ENCODE measurements at places on chromosomes 5 and 9. TPM values are rescaled to one million over a fixed set of nuclear protein-coding genes. Genes with fewer than 3 reads are reported as not detected.

DNA sequence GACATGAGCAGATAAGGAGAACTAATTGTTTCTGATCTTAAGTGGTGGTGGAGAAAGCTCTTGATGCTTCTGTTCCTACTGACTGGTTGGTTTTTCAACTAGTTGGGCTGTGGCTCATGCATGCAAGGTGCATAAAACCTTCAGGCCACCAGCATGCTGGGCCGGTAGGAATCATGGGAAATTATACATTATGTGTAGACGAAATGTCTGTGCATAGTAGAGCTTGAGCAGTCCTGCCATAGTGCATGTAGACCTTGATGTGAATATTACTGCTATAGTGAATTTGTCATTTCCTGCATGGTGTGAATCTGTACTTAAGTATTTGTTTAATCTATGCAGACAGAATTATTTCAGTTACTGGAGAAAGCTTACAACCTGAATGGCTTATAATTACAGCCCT lies 433.6 kb upstream of the ADAMTSL1 start:
- no peak for DNase-seq

DNA sequence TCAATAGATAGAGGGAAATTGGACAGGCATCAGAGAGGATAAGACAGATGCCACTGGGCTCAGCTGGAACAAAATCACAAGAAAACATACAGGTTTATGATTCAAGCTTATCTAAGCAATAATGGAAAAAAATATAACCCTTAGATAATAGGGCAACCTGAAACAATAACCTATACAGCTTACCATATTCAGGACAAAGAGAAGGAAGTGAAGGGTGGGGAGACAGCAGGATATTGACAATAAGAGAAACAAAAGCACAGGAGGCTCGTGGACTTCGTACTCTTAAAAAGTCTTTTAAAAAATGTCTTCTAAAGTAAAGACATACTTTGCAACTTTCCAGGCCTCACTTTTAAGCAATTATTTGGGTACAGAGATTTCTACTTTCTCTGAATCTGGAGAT lies 225.3 kb downstream of the NTRK2 start:
- DNase-seq = no peak

DDX4 gene
- total RNA-seq = 0.27 TPM

GRM6 gene
- total RNA-seq = not detected

DNA sequence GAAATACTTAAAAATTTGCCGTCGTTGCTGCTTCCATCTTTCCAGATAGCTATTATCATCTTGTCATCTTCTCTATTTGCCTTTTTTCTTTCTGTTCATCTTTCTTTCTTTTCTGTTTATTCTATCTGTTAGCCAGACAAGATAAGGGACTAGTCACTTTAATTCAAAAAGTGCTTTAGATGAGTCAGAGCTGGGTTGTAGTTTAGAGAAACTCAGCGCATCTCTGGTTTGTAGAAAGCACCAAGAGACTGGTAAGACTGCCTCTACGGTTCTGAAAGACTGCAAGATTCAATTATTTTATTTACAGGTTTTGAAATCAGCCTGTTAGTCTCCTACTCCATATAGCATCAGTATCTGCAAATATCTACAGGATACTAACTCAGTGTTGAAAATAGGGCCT lies 562.8 kb upstream of the RIOK2 start:
- no peak for DNase-seq

DNA sequence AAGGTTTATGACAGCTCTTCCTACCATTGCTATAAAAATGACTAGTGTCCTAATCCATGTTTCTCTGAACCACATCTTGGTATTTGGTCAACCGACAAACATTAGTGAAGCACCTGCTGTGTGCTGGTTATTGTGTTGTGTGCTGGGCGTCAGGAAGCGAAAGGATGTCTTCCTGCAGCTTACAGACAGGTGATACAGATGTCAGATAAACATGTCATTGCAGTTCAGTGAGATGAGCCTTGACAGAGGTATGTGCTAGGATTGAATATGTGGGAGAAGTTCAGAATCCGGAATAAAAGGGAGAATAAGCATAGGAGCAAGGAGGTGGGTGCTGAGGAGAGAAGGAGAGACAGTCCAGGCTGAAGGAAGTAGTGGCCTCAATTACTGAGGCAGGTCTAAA lies 20.3 kb upstream of the CTNNA1 start:
- DNase-seq = no peak

IFNA2 gene
- not detected for total RNA-seq

DNA sequence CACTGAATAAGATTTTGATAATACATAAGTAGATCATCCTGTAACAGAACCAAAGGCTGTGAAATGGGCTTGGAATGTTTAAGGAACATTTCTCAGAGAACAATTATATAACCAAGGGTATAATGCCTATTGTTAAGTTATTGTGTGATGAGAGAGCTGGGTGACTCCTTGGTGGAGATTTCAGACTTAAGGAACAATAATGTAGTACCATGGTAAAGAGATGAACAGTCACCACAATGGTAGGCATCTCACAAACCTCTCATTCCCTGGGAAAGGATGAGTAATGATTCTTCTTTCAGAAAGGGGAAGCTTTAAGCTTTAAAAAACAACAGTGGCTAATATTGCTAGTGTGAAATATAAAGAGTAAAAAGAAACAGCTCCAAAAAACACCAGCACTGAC lies 147.4 kb downstream of the TRIM36 start:
- DNase-seq = no peak

GRCh38 chr5:172436879-172437369 lies 17.4 kb downstream of the SH3PXD2B start:
- DNase-seq = no peak

COL27A1 gene
- total RNA-seq = 3.9 TPM

TRIM36 gene
- total RNA-seq = 99.4 TPM

DNA sequence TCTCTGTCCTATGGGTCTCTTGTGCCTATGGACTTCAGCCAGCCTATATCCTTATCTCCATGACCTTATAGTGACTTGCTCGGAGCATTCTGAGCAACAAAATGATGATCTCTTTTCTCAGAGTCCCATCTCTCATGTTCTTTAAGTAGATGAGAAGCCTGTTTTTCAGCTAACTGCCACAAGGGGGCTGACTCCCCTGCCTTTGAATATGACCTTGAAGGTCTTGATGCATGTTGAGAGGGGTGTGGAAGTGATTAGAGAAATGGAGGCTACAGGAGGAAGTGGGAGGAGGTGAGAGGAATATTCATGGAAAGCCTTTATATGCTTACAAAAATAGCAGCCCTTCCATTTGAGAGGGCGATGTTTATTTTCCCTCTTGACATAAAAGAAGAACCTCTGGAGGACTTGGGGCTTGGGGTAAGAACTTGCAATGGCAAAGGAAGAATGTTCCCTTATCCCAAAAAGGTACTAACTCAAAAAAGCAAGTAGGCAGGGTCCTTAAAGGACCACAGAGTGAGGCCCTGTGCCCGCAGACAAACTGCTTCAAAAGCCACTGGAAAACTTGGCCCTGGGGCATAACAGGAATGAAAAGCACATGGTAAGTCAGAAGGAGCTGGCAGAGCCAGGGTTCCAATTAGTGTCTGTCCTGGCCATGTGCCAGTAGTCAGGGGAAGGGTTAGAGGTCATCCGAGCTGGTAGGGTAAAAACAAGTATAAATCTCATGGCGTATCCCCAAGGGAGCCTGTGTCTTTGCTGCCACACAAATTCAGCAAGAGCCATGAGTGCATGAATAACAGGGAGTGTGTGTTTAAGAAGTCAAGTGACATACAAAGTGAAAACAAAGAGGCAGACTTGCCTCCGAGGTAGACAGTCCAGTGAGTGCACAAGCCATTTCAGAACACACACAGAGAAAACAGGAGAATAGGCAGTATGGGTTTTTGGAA lies 39.1 kb downstream of the FGD3 start:
- DNase-seq = no peak

ARHGEF37 gene
- total RNA-seq = 1.0 TPM

GRCh38 chr5:32684260-32684659 lies 26.9 kb upstream of the NPR3 start:
- DNase-seq = no peak
